DND-41 (cell line): ENCODE measurements at places on chromosomes 13 and 19.

DNA sequence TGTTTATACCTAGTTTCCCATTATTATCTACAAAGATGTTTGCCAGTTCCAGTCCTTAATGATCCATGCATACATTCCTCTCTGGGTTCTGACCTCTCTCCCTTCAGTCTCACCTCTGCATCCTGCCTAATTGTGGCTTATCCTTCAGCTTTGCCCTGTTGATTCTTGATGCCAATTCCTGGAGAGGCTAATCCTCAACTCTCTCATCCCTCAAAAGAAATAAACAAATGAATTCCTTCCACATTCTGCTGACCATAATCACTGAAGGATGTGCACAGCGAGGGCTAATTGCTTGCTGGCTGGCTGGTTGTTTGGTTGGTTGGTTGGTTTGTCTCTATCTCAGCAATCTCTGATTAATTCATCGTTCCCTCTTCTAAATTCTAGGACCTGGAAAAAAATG lies 113.8 kb downstream of the IRS2 start:
- DNase-seq, result no peak

DNA sequence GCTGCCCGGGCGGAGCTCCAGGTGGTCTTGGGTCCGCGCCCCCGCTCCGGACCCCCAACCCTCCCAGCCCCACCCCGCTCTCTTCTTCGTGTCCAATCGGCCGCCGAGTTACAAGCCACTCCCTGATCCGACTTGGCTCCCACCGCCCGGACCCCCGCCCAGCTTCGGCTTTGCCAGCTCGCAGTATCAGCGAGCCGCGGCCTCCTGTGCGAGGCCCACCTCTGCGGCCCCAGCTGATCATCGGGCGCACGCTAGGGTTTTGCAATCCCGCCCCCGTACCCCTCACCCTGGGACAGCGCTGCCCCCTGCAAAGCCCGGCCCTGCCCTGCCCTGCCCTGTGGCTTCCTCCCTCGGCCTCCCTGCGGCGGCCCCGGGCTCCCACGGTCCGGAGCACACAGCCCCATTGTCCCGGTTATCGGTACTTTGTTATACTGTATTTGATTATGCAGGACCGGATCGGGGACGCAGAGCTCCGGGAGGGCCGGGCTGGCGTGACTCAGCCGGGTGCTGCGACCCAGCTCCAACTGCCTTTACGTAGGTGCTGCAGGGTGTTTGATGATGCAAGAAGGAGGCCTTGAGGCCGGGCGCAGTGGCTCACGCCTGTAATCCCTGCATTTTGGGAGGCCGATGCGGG lies 598 bp upstream of the LPAR2 start:
- no peak for DNase-seq

DNA sequence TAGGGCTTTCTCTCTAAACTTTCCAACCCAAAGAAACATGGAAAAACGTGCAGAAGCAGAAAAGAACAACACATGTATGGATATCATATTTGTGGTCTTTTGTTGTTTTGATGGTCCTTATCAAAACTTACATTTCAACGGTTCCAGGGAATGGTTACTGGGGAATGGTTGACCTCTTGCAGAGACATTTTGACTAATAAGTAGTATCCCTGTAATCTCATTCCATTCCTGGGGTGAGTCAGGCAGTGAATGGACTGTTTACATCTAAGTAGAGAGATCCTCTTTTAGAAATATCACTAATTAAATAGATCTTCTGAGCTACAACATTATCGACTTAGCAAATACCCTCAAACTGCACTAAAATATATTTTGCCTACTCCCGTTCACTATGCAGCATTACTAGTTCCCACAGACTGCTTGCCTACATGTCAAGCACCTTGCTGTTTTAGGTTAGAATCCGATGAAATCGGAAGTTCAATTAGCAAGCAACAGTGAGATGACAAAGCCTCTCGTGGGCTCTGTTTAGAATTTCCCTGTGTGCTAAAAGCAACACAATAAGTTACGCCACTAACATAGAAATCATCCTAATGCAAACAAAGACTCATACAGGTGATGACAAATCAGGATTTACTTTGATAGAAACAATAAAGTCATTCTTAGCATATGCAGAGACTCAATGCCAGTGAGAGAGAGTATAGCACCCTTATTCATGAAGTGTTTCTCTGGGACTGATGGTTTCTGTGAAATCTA lies 797.7 kb upstream of the ARGLU1 start:
- DNase-seq, result no peak

DNA sequence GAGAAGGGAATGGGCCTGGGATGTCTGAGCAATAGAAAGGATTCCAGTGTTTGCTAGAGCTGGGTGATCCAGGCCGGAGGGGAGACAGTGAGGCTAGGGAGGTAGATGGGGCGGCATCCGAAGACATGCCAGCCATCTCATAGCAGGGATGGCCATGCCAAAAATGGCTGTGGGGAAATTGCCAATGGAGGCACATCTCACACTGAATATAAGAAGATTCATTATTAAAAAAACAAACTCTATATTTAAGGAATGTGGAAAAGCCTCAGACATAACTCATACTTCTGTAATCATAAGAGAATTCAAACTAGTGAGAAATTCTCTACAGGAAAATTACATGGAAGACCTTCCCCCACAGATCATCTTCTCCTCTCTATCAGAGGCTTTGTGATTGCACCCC lies 289.2 kb downstream of the FGF9 start:
- no peak for DNase-seq

- no peak for DNase-seq
These were observed 16.3 kb downstream of the NEK5 start for GRCh38 chr13:52112591-52112990.

- no peak for DNase-seq
These were observed 971.6 kb upstream of the MIR17HG start for GRCh38 chr13:90375851-90376250.

DNA sequence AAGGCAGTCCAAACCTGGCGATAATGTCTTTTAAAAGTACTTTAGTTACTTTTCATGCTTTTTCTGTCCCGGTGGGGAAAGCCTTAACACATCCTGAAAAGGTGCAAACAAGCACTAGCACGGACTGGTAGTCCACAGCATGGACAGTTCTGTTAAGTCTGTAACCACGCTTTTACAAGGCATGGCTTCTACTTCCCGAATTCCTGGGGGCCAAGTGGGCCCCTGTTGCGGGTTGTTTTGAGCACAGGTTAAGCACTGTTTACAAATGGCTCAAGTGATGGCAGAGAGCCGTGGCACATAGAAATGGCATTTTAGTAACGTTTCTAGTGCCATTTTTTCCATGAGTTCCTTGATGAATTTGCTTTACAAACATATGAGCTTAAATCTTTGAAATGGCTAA lies 37.6 kb downstream of the ZNF493 start:
- no peak for DNase-seq

GRCh38 chr19:46745521-46746280 lies at the start of gene FKRP:
TSS of gene FKRP (plus strand) at chr19:46746057. CDS start at chr19:46755451, 9,394 bp downstream.
- DNase-seq, result peak; percentile 39

DNA sequence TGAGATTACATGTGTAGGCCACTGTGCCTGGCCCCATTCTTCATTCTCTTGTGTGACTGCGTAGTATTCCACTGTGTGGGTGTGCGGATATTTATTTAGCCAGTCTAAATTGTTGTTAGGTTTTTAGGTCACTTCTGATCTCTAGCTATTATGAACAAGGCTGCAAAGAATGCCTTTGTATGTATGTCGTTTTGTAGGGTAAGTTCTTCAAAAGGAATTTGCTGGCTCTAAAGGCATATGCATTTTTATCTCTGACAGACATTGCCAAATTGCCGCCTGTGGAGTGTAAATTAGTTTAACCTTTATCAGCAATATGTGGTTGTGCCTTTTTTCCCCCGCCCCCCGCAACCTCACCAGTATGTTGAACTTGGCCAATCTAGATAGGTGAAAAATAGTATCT lies 30.3 kb upstream of the EHD2 start:
- DNase-seq, result no peak

DNA sequence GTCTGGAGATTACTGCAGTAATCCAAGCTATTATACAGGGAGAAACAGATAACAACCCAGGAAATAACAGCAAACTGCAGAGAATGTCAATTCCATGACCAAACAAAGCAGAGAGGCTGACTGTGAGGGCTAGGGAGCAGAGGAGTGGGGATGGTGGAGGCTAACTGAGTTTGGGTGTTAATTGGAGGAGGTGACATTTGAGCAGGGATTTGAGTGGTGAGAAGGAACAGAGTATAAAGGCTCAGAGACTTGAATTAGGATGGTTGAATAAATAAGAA lies 3.1 kb downstream of the DMAC2 start:
- no peak for DNase-seq

DNA sequence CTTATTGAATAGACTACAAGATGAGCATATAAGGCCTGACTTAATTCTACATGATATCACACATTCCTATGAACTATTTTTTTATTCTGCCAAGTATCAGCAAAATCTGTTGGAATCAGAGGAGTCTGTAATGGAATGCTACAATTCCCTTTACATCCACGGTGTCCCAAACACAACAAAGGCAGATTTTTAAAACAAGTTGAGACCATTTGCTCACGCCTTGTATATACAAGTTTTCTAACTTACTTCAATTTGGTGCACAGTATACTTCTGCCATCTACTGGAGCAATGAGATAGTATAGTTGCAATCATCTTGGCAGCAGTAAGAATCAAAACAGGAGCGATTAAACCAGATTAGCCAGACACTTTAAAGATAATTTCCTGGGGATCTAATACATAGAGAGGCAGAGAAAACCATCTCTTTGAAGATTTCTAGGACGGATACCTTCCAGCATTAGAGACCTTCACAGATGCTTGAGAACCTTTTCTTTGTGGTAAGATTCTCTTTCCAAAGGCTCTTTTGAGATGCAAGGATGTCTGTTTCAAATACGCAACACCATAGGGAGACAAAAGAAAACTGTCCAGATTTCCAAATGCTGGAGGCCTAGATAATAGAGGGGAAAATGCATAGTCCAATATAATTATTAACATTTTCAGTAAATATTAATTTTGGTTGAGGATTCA lies 302.0 kb upstream of the MIR17HG start:
- DNase-seq, result no peak

DNA sequence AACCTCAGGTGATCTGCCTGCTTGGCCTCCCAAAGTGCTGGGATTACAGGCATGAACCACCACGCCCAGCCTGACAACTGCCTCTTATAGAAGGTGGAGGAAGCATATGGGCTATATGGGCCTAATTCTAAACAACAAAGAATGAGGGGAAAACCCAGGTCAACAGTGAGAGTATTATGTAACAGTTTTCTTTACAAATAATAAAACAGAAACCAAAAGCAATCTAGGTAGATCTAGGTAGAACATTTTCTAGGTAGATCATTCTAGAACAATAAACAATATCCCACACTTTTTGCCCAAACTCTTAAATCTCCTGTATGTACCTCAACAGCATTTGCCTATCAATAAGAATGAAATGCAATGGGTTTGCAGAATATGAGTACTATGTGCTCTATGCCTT lies 267.4 kb downstream of the ABCC4 start:
- no peak for DNase-seq

DNA sequence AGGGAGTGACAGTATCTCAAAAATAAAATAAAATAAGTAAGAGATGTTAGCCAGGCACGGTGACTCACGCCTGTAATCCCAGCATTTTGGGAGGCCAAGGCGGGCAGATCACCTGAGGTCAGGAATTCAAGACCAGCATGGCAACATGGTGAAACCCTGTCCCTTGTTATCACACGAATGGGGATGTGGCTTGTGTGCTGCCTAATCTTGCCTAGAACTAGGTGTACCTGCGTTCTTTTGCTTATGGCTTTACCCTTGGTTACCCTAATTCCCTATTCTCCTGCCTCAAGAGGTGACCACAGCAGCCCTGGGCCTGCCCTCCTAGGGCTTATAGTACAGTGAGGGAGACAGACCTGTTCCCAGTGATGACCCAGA lies 6.3 kb upstream of the PVR start:
- no peak for DNase-seq

- DNase-seq, result no peak
These were observed 722 bp upstream of the ICAM1 start for GRCh38 chr19:10270180-10270615.

DNA sequence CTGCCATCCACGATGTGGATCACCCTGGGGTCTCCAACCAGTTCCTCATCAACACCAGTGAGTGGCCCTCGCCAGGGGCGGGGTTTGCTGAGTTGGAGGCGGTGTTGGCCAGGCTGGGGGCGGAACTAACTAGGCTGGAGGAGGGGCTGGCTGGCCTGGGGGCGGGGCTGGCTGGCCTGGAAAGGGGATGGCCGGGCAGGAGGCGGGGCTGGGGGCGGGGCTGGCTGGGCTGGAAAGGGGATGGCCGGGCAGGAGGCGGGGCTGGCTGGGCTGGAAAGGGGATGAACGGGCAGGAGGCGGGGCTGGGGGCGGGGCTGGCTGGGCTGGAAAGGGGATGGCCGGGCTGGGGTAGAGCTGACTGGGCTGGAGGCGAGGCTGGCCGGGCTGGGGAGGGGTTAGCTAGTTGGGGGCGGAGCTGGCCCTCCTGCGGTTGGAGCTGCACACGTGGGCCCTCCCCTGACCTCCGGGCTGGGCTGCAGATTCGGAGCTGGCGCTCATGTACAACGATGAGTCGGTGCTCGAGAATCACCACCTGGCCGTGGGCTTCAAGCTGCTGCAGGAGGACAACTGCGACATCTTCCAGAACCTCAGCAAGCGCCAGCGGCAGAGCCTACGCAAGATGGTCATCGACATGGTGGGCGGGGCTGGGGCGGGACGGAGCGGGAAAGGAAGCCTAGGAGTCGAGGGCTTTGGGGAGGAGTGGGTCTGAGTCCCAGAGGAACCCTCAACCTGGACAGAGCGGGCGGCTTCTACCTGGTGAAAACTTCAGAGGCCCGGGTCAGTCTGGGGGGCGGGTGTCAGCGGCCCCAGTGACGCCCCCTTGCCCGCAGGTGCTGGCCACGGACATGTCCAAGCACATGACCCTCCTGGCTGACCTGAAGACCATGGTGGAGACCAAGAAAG lies 41.0 kb downstream of the PDE4A start:
- peak; percentile 76 for DNase-seq
